ENCODE measurements at places on chromosomes 2 and 18.

GRCh38 chr2:6937582-6937981 lies 20.4 kb downstream of the RNF144A start:
- DNase-seq = no peak

DNA sequence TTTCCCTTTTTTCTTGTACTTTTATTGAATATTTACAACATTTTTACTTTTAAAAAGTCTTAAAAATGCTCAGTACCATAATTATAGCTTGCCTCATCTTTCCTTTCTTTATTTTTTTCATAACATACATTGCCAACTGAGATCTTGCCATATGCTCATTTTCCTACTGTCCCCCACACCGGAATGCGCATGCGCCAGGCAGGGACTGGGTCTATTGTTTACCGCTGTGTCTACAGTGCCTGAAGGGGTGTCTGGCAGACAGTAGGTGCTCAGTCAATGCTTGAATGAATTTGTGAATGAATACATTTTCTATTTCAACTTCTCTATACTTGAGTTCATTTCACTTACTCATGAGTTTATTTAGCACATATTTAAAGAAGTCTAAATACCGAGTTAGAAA lies 158.0 kb downstream of the CYP26B1 start:
- no peak for DNase-seq

GRCh38 chr2:65377556-65378192 lies 54.7 kb downstream of the SPRED2 start:
- peak; percentile 81 for DNase-seq

DNA sequence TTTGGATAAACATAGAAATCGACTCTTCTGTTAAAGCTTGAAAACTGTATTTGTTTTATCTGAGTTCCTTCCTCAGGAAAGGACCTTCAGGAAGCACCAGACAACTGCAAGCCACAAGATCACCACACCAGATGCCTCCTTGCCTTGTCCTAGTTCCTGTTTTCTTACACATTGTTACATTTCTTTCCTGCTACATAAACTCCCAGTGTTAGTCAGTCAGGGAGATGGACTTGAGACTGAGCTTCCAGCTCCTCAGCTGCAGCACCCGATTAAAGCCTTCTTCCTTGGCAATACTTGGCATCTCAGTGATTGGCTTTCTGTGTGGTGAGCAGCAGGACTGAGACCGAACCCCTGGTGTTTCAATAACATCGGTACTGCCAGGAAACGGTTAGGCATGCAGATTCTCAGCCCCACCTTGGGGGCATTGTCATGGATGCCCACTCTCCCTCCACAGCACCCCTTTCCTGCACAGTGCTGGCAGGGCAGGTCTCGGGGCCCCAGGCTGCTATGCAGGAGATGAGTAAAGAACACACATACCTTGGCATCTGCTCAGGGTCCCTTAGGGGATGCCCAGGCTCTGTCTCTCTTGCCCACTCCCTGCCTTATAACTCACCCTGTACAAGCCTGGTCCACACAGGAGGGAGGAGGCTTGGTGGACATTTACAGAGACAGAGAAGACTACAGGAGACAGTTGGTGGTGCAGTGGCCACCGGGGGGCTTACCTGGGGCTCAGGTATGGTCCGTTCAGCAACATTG lies 32.6 kb downstream of the ANKMY1 start:
- no peak for DNase-seq
